Activated T-cell treated with anti-CD3 and anti-CD28 coated beads, Interleukin-2, amount 50 U/mL, for 1 hour (primary cell): ENCODE measurements at places on chromosomes 1 and 21.

- no peak for DNase-seq
These were observed 14.3 kb upstream of the KCNA10 start for GRCh38 chr1:110533230-110533629.

DNA sequence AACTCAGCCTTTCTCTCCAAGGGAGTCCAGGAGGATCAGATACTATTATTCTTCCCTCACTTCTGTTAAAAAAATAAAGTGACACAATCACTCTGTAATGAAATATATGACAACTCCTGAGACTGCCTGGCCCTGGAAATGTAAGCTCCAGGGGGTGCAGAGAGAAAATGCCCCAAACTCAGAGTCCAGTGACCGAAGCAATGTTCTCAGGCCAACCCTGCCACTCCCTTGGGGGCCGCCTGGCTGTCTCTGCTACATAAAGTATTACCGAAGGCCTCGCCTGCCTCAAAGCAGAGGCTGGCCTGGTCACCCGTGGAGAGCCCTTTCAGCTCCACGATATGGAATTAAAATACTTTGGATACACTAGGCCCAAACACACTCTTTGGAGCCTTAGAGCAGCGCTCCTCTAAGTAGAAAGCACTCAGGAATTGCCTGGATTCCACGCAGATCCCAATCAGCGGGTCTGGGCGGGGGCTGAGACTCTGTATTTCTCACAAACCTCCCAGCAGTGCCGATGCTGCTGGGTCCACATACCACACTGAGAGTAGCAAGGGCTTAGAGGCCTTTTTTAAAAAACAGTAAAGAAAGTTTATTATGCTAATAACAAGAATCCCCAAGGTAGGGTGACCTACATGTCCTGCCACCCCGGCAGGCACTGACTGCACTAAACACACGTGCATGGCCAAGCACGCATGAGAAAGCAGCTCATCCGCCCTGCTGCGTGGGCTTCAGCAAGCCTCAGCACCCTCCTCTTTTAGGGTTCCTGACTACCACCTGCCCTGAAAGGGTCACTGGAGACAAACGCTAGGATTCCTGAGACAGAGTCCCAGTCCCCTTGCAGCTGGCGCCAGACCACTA lies 31.1 kb downstream of the TMCO4 start:
- no peak for DNase-seq

- DNase-seq: no peak
These were observed 9.3 kb upstream of the ETS2 start for GRCh38 chr21:38796424-38796823.

- DNase-seq: no peak
These were observed 361.3 kb upstream of the C1orf174 start for GRCh38 chr1:4261327-4261726.

- DNase-seq: no peak
These were observed 64.8 kb downstream of the RAB3GAP2 start for GRCh38 chr1:220207411-220207810.

DNA sequence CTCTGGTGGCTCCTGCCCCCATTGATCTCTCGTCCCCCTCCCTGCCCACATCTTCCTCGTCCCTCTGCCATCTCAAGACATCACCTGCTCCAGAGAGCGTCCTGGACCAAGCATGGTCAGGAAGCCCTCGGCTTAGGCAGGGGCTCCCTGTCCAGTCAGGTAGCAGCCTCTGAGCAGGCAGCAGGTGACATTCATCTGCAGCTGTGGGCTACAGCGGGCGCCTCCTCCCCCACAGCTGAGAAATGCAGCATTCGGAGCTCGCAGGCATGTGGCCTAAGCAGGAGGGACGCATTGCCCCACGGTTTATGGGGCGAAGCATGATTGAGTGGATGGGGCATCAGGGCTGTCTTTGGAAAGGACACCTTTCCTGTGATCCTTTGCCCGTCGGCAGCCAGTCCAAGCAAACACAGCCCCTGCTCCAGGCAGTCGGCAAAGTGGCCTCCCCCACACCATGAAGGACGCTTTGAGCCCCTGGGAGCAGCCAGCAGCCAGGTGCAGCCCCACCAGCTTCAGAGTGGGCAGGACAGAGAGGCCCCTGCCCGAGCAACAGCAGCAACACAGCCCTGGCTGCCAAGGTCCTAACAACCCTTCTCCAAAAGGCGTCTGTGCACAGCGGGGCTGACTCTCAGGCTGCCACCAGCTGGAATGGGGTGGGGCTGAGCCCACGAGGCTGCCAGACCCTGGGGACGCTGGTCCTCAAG lies 234.1 kb upstream of the VAMP3 start:
- no peak for DNase-seq

DNA sequence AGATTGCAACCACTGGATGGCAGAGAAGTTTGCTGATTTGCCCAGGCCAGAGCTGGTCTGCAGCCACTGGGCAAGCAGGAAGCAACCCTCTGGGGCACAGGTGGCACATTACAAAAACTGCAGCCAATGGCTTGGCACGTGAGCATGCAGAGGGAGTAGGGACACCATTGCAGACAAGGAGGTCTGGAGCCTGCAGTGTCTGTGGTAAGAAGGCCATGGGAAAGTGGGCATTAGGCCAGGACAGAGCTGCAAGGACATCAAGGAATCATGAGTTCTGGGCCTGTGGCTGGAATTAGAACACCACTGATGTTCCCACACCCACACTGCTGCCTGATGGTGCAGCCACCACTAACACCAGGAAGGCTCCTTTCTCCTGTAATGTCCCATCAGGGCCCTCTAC lies 113.0 kb downstream of the TSEN15 start:
- DNase-seq: no peak

GRCh38 chr1:56017336-56017735 lies 562.0 kb downstream of the PLPP3 start:
- no peak for DNase-seq

- no peak for DNase-seq
These were observed 123.0 kb downstream of the PCBP3 start for GRCh38 chr21:45766501-45766900.

GRCh38 chr1:171984262-171984661 lies 143.0 kb downstream of the DNM3 start:
- DNase-seq: no peak

- DNase-seq: no peak
These were observed 81.6 kb upstream of the DISP3 start for GRCh38 chr1:11397151-11397901.

- no peak for DNase-seq
These were observed 48.4 kb downstream of the HENMT1 start for GRCh38 chr1:108612496-108612895.

GRCh38 chr1:10794724-10795275 lies 1.6 kb downstream of the CASZ1 start:
- no peak for DNase-seq

DNA sequence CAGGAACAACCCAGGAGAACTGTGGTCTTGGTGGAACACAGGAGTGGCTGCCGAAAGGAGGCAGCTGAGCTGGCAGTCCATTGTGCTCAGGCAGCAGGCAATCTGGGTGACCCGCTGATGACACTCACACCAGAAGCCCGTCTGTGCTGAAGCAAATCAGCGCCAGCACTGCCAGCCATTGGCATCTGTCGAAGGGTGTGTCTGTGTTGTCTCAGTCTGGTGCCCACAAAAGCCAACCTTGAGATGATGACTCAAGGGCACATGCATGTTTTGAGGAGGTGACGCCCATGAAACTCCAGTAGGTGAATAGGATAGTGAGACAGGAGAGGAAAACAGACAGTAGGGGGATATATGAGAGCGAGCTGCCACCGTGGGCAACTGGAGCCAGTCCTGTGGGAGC lies 167.3 kb downstream of the KAZN start:
- no peak for DNase-seq

DNA sequence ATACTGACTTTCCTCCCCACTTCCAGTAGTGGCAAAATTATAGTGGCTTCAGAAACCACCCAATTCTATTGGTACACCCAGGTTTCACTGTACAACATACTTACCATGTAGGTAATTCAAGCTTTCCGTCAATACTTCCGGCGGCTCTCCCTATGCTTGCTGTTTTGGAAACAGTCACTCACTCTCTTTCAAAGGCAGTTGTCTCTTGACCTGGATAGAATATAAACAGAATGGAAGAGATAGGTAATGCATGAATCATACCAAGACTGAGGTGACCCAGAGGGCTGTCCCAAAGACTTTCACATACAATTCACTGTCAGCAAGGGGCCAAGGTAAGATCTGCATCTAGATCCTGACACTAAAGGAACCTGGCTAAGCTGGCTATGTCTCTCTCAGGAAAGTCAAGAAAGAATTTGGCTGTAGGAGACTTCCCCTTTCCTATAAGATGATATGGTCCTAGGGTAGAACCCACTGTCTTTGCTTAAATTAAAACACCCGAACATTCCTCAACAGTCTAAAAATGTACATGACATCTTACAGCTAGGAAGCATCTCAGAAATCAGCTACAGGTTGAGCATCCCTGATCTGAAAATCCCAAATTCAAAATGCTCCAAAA lies 59.6 kb downstream of the LUZP1 start:
- DNase-seq: no peak

- DNase-seq: no peak
These were observed 114.1 kb downstream of the C1orf94 start for GRCh38 chr1:34290831-34291230.
